ENCODE measurements at places on chromosomes 2 and 18.

- DNase-seq = no peak
Measured at GRCh38 chr2:8451273-8451672, 230.6 kb upstream of the ID2 start.

- DNase-seq = no peak
Measured at GRCh38 chr2:171735991-171736710, 48.9 kb downstream of the DYNC1I2 start.

DNA sequence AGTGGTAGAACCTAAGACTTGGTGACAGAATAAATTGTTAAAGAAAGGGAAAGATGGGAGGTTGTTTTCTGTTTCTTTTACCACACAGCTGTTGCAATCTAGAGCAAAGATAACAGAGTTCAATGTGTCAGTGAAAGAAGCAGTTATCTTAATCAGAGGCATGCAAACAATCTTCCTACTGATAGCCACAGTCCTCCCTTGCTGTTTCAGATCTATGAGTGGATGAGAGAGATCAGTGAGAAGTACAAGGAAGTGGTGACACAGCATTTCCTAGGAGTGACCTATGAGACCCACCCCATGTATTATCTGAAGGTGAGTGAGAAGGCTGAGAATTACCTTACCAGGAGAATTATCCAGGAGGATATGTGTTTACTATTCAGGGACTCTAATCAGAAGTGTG, 15.9 kb downstream of the CPO start:
- no peak for DNase-seq

GRCh38 chr2:24618680-24619079, 127.6 kb downstream of the NCOA1 start:
- DNase-seq = no peak

DNA sequence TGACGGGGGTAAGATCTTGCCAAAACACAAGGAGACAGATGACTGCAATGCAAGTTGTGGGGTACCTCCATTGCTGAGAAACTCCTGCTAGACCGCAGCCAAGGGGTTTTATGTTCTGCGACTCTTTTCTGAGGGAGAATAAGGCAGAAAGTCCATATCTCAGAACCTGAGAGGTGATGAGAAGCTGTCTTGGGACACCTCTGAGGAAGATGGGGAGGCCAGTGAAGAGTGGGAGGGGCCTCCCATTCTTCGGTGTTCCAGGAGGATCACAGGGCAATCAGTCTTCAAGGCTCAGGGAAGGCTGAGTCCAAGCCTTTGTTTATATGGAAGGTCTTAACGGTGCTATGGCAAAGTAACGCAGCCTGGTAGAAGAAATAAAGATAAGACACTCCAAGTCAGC, 18.0 kb downstream of the CYP27A1 start:
- DNase-seq = no peak

Measured in heart left ventricle (tissue), 16 donors.